CD4-positive, alpha-beta T cell (primary cell): ENCODE measurements at places on chromosomes 2 and 18. TPM values are rescaled to one million over a fixed set of nuclear protein-coding genes. Genes with fewer than 3 reads are reported as not detected.
A peak's percentile ranks its signal among the peaks of the same experiment; 100 is the strongest.

GRCh38 chr2:134389381-134389780, 135.5 kb downstream of the MGAT5 start:
- H3K36me3 ChIP-seq = peaks cover 6% of the 10 kb centered on the region
- peaks cover 14% of the 10 kb centered on the region for H3K4me1 ChIP-seq

Gene ZBTB7C
- total RNA-seq = not detected

Gene PGAP1
- 10.3 TPM for total RNA-seq

DNA sequence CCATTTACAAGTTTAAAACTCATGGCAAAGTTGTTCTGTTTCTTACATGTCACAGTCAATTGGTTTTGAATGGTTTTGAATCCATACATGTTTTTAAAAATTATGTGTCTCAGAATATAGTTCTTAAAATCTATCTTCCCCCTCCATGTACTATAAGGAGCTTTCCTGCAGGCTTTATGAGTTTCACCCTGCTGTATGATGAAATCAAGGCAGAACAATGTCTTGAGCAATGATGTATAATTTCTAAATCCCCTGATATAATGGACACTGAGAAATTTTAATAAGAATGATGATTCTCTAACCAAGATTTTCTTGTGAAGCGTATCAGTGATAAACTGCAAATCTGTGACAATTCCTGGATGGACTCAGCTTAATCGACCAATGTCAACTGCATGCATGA, 10.6 kb upstream of the ZNF516 start:
- no peaks in the 10 kb centered on the region for H3K4me1 ChIP-seq
- no peak for DNase-seq
- H3K27ac ChIP-seq = no peak overlapping the region
- H3K4me3 ChIP-seq = no peak overlapping the region

DNA sequence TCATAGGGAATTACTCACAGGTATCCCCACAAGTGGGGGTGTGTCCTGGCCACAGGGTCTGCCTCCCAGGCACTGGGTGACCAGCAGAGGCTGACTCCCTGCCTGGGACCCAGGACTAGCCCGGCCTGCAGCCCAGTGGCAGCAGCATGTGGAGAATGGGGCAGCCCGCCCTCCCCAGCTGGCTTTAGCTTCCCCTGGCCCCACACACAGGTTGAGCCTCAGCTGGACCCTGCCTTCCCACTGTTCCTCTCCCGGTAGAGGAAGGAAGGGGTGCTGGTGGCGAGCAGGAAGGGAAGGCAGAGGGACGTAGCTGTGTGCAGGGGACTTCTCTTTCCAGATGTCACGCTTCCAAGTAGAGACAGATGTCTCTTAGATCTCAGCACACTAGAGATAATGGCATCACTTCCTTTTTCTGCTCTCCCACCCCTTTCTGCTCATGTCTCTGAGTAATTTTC, 51.4 kb downstream of the EMILIN2 start:
- no peak overlapping the region for H3K4me3 ChIP-seq
- no peaks in the 10 kb centered on the region for H3K27me3 ChIP-seq
- no peak for DNase-seq
- H3K27ac ChIP-seq = no peak overlapping the region

GRCh38 chr18:43192408-43192807, 76.9 kb upstream of the RIT2 start:
- H3K4me1 ChIP-seq = no peaks in the 10 kb centered on the region
- H3K4me3 ChIP-seq = no peak overlapping the region
- no peaks in the 10 kb centered on the region for H3K27me3 ChIP-seq
- H3K36me3 ChIP-seq = no peaks in the 10 kb centered on the region
- DNase-seq = no peak
- H3K27ac ChIP-seq = no peak overlapping the region

Gene C2orf72
- total RNA-seq = not detected

DNA sequence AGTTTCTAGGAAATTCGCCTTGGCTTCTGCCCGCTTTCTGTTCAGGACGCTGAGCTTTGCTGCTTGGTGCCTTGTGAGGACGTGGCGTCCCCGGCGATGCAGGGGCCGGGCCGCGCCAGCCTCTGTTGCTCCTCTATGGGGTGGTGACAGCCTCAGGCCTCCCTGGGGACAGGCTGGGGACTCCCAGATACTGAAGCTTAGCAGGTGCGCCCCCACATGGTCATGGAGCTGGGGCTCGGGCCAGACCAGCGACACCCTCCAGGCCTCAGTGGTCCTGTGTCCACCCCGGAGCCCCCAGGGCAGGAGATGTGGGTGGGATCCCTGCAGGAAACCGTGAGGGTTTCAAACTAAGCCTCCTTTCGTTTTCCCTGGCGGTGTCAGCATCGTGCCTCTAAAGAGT, 29.2 kb downstream of the KCNG2 start:
- DNase-seq = no peak
- no peak overlapping the region for H3K27ac ChIP-seq
- no peak overlapping the region for H3K4me3 ChIP-seq
- H3K27me3 ChIP-seq = no peaks in the 10 kb centered on the region

DNA sequence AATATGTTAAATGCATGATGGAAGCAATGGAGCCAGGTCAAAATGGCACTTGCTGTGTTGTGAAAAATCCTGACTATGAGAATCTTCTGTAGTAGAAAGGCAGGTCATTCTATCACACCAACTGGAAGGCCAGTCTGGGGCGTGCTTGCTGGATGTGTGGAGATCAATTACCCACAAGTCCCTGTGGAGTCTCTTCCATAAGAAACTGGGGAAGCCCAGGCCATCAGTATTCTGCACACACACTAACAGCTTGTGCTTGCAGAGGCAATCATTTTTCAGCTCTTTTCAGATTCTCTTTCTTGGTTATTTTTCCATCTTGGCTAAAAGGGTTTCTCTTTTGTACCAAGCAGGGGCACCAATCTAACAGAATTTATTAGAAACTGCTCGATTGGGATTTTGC, 190.8 kb downstream of the SLC8A1 start:
- no peak overlapping the region for H3K4me3 ChIP-seq
- H3K27me3 ChIP-seq = no peaks in the 10 kb centered on the region
- no peak for DNase-seq
- H3K4me1 ChIP-seq = no peaks in the 10 kb centered on the region
- no peak overlapping the region for H3K27ac ChIP-seq

DNA sequence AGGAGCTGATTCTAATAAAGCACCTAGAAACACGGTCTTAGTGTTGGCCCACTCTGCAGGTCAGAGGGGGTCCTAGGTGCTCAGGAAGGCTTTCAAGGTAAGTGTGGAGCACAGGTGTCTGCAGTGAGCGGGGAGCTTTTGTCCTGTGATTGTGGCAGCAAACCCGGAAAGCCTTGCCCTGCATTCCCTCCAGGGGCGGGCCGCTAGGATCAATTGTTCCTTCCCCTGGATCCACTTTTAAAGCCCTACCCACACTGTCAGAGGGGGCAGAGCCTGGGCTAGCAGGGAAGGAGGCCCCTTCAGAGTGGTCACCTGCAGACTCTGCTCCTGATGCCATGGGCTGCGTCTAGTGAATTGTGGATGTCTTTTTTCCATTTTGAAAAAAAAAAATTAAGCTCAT, 176.0 kb downstream of the CTIF start:
- DNase-seq = no peak
- H3K4me3 ChIP-seq = no peak overlapping the region
- peaks cover 8% of the 10 kb centered on the region for H3K4me1 ChIP-seq

DNA sequence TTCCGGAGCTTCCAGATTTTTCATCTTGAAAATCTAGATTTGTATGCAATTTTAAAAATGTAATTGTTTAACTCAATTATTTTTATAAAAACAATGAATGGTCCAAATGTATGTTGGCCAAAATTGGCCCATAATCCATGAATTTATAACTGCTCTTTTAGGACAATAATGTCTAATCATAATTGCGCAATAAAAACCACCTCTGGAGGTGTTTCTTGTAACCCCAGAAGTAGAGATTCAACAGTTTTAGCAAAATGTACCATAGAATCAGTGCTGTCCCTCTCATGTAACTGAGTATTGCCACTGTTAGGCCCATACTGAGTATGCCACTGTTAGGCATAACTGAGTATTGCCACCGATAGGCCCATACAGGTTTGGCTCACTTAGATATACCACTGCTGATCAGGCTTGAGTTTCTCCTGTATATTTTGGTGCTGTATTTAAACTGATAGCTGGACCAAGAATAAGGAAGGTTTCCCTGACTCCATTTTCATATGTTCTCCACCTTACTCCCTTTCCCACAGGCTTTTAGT, 70.8 kb upstream of the EPB41L5 start:
- H3K27me3 ChIP-seq = no peaks in the 10 kb centered on the region
- no peak for DNase-seq
- H3K27ac ChIP-seq = no peak overlapping the region
- peaks cover 10% of the 10 kb centered on the region for H3K4me1 ChIP-seq
- H3K4me3 ChIP-seq = no peak overlapping the region

- no peak overlapping the region for H3K4me3 ChIP-seq
- H3K4me1 ChIP-seq = no peaks in the 10 kb centered on the region
- H3K27ac ChIP-seq = no peak overlapping the region
- H3K27me3 ChIP-seq = no peaks in the 10 kb centered on the region
- no peaks in the 10 kb centered on the region for H3K36me3 ChIP-seq
Observed at GRCh38 chr2:33042265-33042664, 95.5 kb downstream of the LTBP1 start.

- H3K4me3 ChIP-seq = no peak overlapping the region
- peaks cover 3% of the 10 kb centered on the region for H3K4me1 ChIP-seq
- DNase-seq = peak; percentile 6
- no peak overlapping the region for H3K27ac ChIP-seq
- peaks cover 33% of the 10 kb centered on the region for H3K36me3 ChIP-seq
Observed at GRCh38 chr18:79924814-79925731, 26.4 kb downstream of the SLC66A2 start.

- H3K4me1 ChIP-seq = no peaks in the 10 kb centered on the region
- no peak overlapping the region for H3K4me3 ChIP-seq
- H3K36me3 ChIP-seq = no peaks in the 10 kb centered on the region
- no peak overlapping the region for H3K27ac ChIP-seq
- no peak for DNase-seq
Observed at GRCh38 chr2:241050624-241051577, 51.2 kb downstream of the MTERF4 start.

- H3K4me3 ChIP-seq = no peak overlapping the region
- no peaks in the 10 kb centered on the region for H3K4me1 ChIP-seq
- H3K27me3 ChIP-seq = peaks cover 4% of the 10 kb centered on the region
- DNase-seq = no peak
- no peak overlapping the region for H3K27ac ChIP-seq
- H3K36me3 ChIP-seq = no peaks in the 10 kb centered on the region
Observed at GRCh38 chr2:170240629-170241028, 62.7 kb downstream of the MYO3B start.

Gene NPAS2
- total RNA-seq = 9.8 TPM

DNA sequence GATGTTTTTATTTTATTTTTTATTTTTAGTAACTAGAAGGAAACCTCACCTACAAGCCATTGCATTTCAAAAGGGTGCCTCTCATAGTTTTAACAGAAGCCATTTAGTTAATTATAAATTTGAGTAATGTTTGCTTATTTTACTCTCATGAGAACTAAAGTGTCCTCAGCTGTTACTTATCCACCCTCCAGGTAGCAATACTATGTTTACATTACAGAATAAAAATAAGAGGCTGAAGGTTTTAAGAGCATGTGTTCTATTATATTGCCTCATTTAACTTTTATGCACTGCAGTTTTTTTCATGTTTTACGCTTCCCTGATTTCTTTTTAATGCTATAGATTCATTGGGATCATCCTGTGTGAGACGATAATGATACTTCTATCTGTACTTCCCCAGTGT, 235.5 kb downstream of the THSD7B start:
- H3K27me3 ChIP-seq = no peaks in the 10 kb centered on the region
- H3K36me3 ChIP-seq = no peaks in the 10 kb centered on the region
- no peaks in the 10 kb centered on the region for H3K4me1 ChIP-seq
- no peak for DNase-seq
- no peak overlapping the region for H3K27ac ChIP-seq

DNA sequence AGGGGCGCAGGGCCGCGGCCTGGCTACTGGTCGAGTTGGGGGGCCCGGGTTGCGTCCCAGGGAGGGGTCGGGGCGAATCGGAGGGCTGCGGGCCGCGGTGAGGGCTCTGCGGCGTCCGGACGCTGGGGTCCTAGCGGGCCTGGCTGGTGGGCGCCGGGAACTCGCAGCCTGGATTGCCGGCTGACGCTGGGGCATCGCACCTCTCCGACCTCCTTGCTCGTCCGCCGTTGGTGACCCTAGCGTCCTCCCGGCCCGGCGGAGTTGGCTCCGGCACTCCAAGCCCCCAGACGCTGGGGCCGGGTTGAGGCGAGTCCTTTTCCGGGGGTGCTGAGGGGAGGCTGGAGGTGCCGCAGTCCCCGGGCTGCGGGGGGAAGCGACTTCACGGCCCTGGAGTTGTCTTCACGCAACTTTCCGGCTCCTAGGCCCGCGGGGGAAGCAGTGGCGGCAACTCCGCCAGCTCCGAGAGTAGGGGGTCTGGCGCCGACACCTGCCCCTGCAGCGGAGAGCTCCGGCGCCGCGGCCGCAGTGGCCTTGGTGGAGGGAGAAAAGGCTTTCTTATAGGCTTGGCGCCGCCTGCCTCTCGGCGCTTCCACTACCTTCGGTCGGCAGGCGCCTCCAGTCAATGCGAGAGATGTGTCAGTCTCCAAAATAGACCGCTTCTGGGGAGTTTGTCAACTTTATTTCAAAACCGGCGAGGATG, 70.3 kb downstream of the HAUS1 start:
- peak; percentile 32 for DNase-seq
- peaks cover 47% of the 10 kb centered on the region for H3K4me1 ChIP-seq
- H3K27me3 ChIP-seq = no peaks in the 10 kb centered on the region

DNA sequence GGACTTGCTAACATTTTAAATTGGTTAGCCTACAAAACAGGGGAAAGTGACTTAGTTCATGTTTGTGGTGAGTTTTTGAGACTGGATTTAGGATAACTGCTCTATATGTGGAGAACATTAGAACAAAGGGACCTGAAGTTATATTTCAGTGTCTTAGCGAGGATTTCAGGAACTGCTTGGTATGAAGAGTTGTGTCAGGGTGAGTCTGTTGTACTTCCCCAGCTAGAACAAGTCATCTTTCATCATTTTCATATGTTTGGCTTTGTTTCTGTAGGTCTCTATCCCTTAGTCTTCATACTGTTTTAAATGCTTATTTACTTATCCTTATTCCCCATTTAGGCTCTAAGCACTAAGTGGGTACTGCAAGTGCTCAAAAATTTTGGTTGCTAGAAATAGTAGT, 41.9 kb downstream of the KCMF1 start:
- no peak for DNase-seq
- peaks cover 24% of the 10 kb centered on the region for H3K4me1 ChIP-seq
- H3K27ac ChIP-seq = no peak overlapping the region
- peaks cover 4% of the 10 kb centered on the region for H3K36me3 ChIP-seq
- no peak overlapping the region for H3K4me3 ChIP-seq

DNA sequence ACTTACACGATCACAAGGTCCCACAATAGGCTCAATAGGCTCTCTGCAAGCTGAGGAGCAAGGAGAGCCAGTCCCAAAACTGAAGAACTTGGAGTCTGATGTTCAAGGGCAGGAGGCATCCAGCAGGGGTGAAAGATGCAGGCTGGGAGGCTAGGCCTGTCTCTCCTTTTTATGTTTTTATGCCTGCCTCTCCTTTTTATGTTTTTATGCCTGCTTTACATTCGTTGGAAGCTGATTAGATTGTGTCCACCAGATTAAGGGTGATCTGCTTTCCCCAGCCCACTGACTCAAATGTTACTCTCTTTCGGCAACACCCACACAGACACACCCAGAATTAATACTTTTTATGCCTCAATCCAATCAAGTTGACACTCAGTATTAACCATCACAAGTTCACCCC, 9.9 kb upstream of the GYPC start:
- H3K4me3 ChIP-seq = no peak overlapping the region
- H3K36me3 ChIP-seq = no peaks in the 10 kb centered on the region
- DNase-seq = no peak
- no peaks in the 10 kb centered on the region for H3K4me1 ChIP-seq

Gene SPOPL
- 12.0 TPM for total RNA-seq
